ENCODE measurements at places on chromosomes 7 and 10.

GRCh38 chr10:14605231-14605925, 169.3 kb downstream of the FAM107B start:
- no peak for DNase-seq

GRCh38 chr7:73718438-73718881, 1.0 kb downstream of the STX1A start:
- DNase-seq, result no peak

DNA sequence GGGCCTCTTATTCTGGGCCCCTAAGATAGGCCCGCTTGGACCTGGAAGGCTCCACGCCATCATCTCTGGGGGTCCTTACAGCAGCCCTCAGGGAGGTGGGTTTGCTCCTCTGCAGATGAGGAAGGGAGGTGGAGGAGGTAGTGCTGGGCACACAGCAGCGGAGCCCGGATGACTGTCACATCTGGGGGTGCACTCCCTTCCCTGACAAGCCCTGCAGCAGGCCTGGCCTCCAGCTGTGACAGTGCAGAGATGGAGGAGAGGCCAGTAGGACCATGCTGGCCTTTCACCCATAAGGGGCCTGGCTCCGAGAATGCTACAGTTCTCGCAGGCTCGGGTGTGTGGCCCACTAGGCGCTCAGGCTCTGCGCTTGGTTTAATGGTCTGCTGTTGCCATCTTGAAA, 9.2 kb downstream of the GDF2 start:
- DNase-seq, result no peak

GRCh38 chr7:157553256-157553655, 216.5 kb downstream of the DNAJB6 start:
- peak; percentile 11 for DNase-seq

- no peak for DNase-seq
Observed at GRCh38 chr10:13340626-13341376, 7.3 kb downstream of the SEPHS1 start.

- DNase-seq, result no peak
Observed at GRCh38 chr10:103691723-103692435, 163.5 kb downstream of the SH3PXD2A start.

DNA sequence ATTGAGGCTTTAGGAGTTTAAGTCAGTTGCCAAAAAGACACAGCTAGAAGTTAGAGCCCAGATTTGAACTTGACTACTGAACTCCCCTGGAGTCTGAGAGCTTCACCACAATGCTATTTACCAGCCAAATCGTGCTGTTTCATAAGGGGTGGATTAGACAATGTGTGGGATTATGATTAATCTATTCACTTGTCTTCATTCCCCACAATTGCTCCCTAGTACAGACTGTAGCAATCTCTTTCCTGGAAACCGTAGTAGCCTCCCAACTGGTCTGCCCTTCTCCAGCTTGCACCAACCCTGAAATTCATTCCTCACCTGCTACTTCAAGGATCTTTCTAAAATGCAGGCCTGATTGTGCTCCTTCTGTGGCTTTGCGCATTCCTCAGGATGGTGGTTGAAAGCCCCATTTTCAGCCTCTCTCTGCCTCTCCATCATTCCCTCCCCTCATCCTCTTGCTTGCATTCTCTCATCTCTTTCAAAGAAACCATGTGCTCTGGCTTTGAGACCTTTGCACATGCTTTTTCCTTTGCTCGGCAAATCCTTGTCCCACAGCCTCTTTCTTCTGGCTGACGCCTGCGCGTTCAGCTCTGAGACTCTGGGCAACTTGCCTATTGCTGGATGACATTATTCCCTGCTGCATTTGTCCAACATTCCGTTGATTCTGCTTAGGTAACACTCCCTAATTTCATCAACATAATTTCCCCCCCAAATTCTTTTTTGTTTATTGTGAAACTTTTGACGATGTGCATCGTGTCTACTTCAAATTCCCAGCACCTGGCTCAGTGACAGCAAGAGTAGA, 145.1 kb downstream of the ADRA2A start:
- DNase-seq, result no peak

GRCh38 chr7:73823257-73823656, 7.5 kb upstream of the CLDN4 start:
- DNase-seq, result peak; percentile 10

GRCh38 chr10:24806262-24806661, 82.6 kb upstream of the ARHGAP21 start:
- DNase-seq, result no peak

GRCh38 chr10:18214691-18215563, 74.7 kb downstream of the CACNB2 start:
- no peak for DNase-seq

DNA sequence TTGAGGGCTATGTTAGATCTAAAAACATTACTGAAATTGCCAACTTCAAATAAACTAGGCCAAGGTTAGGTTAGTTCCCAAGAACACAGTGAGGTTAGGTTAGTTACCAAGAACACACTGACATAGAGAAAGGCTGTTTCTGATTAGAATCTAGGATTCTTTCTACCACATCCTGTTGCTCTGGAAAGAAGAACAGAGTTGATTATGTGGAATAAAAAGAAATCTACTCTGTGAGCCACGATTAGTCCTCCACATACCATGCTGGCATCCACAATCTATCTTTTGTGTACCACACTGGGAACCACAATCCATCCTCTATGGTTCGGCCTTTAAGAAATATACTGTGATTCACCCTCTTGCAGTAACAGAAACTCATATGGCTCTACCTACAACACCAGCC, 91.4 kb downstream of the LRRTM3 start:
- DNase-seq, result no peak

GRCh38 chr7:54989453-54990225, 29.2 kb upstream of the EGFR start:
- DNase-seq, result no peak

DNA sequence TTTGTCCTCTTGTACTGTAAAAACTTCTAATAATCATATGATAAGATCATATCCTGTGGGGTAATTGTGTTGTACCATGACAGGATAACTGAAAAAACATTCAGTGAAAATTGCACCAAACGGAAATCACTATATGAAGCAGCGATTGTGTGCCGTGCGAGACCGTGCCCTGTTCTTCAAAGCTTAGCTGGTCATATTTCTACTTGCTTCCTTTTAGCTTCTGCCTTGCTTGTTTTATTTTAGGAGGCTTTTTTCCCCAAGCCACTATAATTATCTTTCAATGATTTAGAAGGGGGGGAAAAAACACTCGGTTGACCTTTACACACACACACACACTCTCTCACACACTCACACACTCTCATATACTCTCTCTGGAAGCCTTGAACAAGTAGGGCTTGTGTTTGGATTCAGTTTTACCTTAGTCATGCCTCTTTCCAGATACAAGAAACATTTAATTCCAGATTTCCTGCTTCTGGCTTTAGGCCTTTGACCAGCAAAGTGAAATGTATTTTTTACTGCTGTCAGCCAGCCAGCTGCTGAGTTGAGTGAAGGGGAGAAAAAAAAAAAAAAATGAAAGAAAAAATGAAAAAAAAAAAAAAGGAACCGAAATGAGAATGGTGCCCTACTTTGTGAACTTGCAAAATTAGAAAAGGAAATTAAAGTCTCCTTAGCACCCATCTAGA, 181.4 kb downstream of the ARID5B start:
- no peak for DNase-seq

GRCh38 chr7:141754939-141755338, 9.0 kb upstream of the TAS2R3 start:
- DNase-seq, result no peak

DNA sequence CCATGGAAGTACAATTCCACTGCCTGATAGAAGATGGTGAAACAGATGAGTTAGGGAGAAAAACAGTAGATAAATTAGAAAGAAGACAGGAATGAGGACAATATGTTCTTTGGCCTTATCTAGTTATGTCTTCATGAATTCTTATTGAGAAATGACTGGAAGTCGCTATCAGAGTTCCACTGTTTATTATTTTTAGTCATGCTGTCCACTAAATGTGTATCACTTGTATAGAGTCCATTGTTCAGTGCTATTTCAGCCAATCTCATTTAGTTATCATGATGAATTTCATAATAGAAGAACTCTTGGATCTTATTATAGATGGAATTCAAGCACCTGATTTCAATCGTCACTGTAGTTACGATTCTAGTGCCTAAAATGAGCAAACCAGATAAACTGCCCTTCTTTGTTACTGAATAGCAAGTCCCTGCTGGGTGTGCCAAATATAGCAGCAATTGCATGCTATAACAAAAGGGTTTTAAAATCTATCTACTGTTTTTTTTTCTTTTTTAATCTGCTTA, 177.7 kb upstream of the COL1A2 start:
- no peak for DNase-seq

DNA sequence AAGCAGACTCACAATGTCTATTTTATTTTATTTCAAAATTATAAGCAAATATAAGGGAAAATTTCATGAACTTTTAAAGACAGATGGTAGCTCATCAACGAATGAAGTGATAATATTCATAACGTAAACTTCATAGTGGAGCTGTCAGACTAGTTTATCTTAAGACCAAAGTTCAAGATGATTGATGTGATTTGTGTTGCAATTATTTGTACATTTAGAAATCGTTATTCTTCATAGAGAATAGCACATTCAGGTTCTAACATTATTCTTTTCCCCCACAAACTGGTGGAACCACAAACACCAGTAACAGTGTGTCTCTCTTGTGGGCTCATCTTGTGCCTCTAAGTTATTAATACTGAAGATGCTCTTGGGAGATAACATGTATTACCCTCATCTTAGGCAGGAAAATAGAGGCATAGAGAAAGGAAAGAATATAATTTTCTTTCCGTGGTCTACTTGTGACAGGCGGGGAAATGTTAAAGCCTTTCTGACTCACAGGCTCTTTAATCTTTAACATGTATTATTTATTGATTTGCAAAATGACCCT, 37.0 kb downstream of the CCSER2 start:
- DNase-seq, result no peak

DNA sequence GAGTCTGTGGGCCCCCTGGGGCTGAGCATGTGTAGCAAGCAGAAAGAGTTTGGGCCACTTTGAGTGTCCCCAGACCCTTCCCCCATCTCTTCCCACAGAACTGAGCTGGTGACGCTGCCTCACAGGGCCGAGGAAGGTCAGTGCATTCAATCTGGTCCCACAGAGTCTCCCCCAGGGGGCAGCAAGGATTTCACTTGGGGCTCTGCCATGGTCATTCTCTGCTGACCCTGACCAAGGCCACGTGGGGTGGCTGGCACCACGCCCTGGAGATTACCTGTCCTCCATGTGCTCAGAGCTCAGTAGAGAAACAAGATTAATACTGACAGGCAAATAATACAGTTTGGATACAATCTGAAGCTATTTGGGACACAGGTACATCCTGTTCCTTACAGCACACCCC, 30.2 kb downstream of the ADRA2A start:
- peak; percentile 39 for DNase-seq

DNA sequence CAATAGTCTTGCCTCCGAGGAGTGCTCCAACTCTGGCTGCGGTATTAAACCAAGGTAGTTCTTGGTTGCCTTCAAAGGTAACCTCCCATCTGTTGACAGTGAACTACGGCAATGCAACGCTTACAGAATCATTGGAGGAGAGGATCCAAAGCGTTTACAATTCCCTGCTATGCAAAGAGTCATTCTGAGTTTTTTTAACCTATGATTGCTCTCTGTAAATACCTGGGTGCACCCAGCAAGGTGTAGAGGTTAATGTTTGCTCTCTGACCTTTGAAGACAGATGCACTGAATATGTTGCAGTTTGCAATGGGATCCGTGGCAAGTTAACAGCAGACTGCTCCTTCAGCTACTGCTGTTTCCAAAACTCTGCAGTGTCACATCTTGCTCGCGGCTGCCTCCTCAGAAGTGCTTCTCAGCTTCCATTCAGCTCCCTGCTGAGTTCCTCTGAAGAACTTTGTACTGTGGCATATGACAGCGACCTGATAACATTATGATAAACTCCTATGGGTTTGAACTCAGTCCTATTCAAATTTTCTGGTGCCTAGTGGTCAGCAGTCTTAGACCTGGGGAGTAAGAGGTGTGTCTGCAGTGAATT, 29.0 kb downstream of the KIAA1217 start:
- DNase-seq, result no peak

- DNase-seq, result no peak
Observed at GRCh38 chr10:96414303-96414702, 55.5 kb upstream of the OPALIN start.

GRCh38 chr7:158017111-158018097, 570.2 kb downstream of the PTPRN2 start:
- DNase-seq, result peak; percentile 53

DNA sequence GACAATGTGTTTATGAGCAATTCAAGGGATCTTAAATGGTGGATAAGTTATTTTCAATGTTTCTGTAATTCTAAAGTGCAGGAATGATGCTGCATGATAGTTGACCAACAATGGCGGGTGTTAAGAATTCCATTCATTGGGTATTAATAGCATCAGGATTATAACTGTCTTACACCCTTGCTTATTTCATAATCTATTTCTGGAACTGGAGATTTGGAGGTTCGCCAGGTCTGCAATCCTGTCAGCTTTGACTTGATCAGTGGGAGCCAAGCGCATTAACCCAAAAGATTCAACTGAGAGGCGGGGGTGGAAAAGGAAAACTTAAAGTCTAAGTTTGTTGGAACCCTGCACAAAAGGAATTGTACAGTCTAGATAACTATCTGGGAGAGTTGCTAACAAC, 114.9 kb upstream of the ZEB1 start:
- no peak for DNase-seq

- no peak for DNase-seq
Observed at GRCh38 chr7:115047958-115048720, 126.2 kb downstream of the MDFIC start.

- DNase-seq, result no peak
Observed at GRCh38 chr7:240146-240676, 47.8 kb downstream of the FAM20C start.

GRCh38 chr7:49852619-49853462, 79.4 kb downstream of the VWC2 start:
- no peak for DNase-seq

GRCh38 chr10:115857856-115858255, 415.1 kb downstream of the GFRA1 start:
- DNase-seq, result no peak

Data from tibial artery (tissue), 4 donors.